ENCODE measurements at places on chromosomes 13 and 19.

DNA sequence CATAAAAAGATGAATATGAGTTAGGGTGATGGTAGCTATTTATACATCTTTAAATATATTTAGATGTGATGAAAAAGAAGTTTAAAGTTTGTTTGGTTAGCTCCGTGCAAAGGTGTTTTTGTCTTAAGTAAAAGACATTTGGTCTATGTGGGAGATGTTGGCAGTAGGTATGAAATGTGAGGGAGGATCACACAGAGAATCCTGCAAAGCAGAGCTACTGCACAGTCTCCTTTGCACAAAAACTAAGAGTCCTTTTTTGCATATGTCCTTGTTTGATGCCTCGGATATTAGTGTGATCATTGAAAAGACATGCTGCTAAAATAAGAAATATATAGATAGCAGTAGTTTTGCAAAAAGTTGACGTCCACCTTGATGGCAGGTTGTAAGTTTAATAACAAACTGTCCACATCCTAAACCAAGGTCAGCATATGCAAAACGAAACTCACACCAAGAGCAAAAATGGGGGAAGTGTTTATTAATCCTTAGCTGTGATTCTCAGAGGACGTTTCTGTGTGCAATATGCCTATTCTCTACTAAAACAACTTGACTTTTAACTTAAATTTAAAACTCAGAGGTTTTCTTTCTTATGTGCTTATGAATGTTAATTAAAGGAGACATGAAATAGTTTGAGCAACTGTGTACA, 870.1 kb downstream of the PCDH9 start:
- DNase-seq, result no peak

DNA sequence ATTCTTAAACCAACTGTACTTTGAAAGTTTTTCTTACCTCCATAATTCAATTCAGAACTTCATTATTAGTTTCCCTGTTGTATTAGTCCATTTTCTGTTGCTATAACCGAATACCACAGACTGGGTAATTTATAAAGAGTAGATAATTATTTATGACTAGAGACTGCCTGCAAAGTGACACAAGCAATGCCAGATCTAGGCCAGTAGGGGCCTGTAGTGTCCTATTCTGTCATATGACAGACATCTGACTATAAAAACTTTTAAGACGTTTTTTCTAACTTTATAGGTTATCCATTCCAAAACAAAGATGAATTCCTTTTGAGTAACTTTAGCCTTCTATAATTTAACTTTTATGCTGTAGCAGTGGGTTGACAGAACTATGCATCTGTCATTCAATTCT, 2783.8 kb downstream of the PCDH9 start:
- no peak for DNase-seq

DNA sequence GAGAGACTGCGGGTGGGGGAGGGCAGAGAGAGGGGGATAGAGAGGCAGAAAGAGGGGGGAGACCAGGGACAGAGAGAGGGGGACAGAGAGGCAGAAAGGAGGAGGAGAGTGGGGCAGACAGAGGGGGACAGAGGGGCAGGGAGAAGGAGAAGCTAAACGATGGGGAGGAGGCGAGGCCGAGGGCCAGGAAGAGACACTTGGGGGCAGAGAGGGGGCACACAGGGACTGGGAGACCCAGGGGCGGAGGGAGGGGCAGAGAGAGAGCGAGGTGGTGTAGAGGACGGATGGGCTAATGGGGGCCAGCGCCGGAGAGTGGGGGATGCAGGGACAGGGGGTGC, 666 bp downstream of the MEIS3 start:
- DNase-seq, result no peak

DNA sequence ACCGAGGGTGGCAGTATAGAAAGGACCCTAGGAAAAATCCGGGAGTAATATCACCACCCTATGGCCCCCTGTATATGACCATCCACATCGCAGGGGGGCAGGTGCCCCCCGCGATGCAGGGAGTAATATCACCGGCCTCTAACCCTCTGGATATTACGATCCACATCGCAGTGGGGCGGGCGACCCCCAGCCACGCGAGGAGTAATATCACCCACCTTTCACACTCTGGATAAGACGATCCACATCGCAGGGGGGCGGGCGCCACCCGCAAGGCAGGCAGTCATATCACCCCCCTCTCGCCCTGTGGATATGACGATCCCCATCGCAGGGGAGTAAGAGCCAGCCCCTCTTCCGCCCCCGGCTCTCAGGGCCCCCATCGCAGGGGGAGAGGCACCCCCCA, 76.7 kb upstream of the RUBCNL start:
- DNase-seq, result no peak

GRCh38 chr13:112880976-112881540, 88.0 kb upstream of the MCF2L start:
- DNase-seq, result no peak

DNA sequence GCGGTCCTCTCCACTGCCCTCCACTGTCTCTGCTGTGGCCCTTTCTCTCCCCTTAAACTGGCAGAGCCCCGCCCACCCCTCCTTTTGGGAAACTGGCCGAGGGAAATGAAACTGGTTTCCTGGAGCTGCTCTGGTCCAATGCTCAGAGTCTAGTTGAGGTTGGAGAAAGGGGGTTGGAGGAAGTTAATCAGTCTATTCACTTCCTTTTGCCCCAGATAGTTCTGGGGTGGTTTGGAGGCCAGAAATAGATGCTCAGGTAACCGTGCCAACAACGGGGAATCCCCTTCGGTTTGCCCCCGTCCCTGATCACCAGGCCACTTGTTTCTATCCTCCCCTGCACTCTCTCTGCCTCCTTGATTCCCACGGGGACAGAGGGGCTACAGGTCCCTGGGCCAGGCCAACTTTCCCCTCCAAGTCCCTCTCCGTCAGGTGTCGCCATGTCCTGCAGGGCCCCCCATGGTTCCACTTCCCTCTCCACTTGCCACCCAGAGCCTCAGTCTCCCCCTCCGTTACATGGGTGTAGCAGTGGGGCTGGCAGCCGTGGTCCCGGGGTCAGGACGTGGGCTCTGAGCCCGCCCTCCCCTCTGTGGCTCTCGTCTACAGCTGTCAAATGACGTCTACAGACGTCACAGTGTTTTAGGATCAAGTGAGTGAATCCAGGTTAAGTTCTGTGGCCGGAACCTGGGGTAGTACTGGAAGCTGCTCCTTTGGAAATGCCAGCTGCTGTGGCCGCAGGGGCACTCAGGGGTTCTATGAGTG, at the start of gene IL4I1:
Gene IL4I1, minus strand, starts transcription at position 25 of the 759 bp plus-strand sequence. CDS start 727 bp downstream, outside the sequence.
- peak; percentile 13 for DNase-seq

DNA sequence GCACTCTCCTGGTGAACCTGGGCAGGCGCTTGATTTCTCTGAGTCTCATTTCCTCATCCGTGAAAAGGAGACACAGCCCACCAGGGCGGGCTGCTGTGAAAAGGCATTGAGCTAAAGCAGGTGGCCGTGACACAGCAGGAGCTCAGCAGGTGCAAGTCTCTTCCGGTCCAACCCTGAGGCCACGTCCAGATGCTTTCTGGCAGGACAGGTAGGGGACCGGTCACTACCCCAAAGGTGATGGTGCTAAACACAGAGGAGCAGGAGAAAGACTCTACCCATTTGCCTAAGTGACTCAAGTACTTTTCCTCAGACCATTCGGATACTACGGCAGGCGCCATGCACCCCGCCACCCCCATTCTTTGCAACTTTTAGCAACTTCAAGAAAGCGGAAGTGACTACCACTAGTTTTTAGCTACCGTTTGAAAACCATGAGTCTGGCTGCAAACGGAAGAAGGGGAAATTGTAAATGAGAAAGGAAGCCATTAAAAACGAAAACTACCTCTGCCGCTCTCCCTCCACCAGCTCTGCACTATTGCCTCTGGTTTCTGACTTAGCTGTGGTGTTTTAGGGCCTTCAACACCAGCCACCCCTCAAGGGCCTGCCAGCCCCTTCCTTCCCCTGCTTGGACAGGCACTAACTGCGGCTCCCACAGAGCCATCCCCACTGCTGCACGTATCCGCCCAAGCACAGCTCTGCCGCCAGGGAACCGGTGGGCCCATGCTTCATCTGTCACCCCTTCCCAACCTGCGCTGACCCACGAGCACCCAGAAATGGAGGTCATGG, 4.8 kb downstream of the PPP6R1 start:
- DNase-seq, result no peak

DNA sequence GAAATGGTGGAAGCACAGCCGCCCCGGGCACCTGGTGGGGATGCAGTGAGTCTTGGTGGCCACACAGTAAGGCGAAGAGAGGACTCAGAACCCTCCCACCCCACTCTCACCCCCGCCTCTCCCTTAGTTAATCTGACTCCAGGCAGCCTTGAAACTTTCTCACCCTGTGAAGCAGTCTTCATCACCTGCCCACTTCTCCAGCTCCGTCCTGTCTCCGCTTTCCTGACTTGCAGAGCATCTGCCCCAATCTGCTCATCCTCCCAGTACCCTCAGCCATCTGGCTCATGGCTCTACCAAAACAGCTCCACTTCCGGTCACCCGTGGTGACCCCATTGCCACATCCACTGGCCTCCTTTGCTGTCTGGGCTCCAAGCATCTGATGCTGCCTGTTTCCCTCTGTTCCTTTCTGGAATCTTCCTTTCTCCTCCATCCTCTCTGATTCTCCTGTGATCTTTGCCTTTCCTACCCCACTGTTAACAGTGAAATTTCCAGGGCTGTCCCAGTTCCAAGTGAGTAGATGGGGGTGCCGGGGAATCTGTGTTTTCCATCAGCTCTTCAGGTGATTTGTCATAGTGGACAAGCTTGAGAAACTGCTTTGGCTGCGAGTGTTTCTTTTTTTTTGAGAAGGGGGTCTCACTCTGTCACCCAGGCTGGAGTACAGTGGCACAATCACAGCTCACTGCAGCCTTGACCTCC, 4.3 kb downstream of the USF2 start:
- DNase-seq, result no peak

GRCh38 chr19:35620001-35620400, 7.5 kb downstream of the HAUS5 start:
- DNase-seq, result no peak

DNA sequence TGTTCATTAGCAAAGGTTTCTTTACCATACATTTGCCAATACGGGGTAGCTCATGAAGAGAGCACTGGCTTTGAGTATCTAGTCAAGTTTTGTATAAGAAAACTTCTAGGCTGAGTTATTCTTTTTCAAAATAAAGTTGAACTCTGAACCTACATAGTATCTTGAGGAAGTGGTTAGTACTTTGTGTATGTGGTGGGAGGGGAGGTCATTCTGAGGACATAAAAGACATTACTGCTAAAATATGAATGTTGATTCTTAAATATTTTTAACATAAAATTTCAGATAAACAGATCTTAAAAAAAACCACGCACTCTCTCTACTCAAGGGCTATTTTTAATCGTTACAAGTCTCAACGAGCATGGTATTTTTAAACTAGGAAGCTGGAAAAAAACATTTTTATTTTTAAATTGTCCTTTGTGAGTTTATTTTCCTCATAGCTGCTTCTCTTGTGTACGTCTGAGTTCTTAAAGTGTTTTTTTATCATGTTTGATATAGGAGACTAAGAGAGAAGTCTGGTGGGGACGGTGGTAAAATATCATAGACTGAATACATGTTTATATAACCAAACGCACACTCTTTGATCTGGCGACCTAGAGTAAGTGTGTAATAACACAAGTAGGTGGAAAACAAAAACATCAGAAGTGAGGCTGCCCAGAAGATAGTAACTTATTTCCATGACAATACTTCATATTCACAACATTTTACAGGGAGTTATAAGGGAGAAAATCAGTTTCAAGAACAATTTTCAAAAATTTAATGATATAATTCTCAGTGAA, 118.0 kb upstream of the POSTN start:
- no peak for DNase-seq

DNA sequence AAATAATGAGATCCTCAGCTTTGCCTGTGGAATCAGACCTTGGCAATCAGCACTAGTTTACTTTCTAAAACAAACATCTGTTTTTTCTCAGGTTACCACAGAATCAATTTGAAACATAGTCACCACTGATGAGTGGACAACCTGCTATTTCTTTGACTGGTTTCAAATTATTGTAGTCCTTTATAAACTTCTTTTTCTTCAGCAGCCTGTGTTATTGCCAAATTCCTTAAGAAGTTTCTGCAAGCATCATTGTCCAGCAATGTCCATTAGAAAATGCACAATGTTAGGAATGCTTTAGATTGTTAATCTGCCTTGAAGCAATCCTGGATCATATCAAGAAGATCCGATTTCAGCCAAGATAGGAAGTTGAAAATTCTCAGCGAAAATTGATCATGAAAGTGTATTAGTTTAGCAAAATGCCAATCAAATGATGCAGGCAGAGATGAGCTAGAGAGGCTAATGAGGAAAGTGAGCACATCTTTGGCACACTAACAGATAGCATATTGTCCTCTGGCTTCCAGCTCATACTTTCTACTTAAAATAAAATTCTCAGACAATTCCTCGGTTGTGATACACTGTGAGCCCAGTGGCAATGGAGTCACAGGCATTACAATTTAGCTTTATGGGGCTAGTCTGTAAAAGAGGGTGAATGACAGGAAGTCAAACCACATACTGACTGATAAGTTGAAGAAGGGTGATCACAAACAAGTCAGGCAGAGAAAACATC, 270.6 kb downstream of the SLITRK6 start:
- no peak for DNase-seq

GRCh38 chr13:68888832-68889231, 1218.8 kb upstream of the ATXN8OS start:
- DNase-seq, result no peak

- no peak for DNase-seq
Measured at GRCh38 chr19:3537438-3538240, 1.3 kb upstream of the TEKTIP1 start.

DNA sequence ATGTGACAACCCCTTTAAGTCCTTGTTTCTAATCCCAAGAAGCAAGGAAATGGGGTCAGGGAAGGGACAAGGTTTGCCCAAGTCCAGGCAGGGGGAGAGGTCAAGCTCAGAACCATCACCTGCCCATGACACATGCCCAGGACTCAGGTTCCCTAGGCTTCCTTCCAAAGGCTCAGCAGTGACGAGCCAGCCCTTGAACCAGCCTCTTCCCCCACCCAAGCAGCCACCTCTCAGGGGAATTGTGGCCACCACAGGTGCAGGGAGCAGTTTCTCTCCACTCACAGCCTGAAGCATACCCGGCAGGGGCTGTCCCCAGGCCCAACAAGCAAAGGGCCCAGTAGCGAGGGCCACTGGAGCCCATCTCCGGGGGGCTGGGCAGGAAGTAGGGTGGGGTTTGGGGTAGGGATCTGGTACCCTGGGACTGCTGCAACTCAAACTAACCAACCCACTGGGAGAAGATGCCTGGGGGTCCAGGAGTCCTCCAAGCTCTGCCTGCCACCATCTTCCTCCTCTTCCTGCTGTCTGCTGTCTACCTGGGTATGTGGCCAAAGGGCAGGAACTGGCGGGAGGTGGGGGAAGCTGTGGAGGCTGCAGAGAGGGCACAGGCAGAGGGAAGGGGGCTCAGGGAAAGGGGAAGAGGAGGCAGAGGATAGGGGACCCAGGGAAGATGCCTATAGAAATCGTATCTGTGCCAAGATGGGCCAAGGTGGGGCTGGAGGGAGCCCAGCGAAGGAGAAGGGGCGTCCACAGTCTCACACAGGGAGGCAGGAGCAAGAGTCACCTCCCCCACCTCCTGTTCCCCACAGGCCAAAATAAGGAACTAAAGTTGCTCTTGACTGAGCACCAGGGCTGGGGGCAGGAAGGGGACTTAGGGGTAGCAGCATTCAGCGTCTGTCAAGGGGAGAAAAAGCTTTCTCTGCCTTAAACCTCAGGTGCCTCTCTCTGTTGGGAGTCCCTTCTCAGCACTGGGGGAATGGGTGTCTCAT, at the start of gene CD79A:
Gene CD79A, plus strand, starts transcription at position 433 of the 986 bp plus-strand sequence. Its CDS starts 26 bp downstream, at position 459.
- DNase-seq, result no peak

Measured in stromal cell of bone marrow (primary cell).